ENCODE measurements at places on chromosomes 12 and 14.
A peak's percentile ranks its signal among the peaks of the same experiment; 100 is the strongest.

- no peak for DNase-seq
Observed at GRCh38 chr12:131370791-131371347, 340.0 kb upstream of the SFSWAP start.

DNA sequence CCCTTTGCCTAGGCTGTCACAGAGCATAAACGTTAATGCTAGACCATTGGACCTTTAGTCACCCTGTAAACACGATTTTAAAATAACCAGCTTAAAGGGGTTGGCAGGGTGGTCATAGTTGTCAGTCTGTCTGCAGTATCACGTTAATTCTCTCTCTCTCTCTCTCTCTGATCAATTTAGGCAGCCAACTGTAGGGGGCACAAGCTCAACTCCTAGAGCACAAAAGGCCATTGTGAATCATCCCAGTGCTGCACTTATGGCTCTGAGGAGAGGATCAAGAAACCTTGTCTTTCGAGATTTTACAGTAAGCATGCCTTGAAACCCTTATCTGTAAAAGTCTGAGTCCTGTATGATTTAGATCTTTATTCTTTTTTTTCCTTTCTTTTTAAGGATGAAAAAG lies 97.1 kb downstream of the SCAF11 start:
- peak; percentile 14 for DNase-seq

DNA sequence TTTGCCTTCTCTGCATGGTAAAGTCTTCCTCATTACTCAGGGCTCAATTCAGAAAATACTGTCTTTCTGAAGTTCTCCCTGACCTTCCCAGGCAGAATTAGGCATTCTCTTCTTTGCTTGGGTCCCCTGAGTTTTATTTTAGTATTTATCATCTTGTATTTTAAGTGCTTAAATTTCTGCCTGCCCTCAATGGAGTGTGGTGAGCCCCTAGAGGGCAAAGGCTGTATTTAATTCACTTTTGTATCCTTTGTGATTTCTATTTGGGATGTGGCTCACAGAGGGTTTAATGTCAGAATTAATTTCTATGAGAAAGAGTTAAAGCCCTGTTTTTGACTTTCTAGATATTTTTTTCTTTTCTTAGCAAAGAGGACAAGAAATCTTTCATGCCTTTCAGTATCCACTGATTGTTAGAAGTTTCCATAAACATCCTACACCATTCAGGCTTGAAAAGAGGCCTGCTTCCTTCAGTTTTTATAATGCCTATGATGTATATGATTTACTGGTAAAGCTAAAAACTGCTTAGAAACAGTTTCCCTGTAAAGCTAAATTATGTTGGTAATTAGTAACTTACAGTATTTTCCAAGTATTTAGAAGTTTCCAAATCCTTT lies 55.6 kb upstream of the PTPRB start:
- DNase-seq: peak; percentile 22

- no peak for DNase-seq
Observed at GRCh38 chr12:103824290-103824689, 16.7 kb downstream of the NT5DC3 start.

- peak; percentile 27 for DNase-seq
Observed at GRCh38 chr12:116529048-116529447, 30.1 kb upstream of the MAP1LC3B2 start.
